ENCODE measurements at places on chromosomes 1 and 21. TPM values are rescaled to one million over a fixed set of nuclear protein-coding genes. Genes with fewer than 3 reads are reported as not detected.

The CFHR2 gene
- not detected for total RNA-seq

The CTSK gene
- 27.4 TPM for total RNA-seq

The SPOCD1 gene
- 15.3 TPM for total RNA-seq

The TMEM222 gene
- 32.5 TPM for total RNA-seq

The REG4 gene
- not detected for total RNA-seq

The AGBL4 gene
- total RNA-seq = not detected

The DVL1 gene
- total RNA-seq = 50.7 TPM

The AP4B1 gene
- total RNA-seq = 9.4 TPM

The SRGAP2B gene
- total RNA-seq = 19.6 TPM

The CELA3A gene
- total RNA-seq = 0.56 TPM

The HSPA6 gene
- not detected for total RNA-seq

The ETV3L gene
- total RNA-seq = not detected

The SLC45A3 gene
- 2.6 TPM for total RNA-seq

The CLEC20A gene
- total RNA-seq = not detected

The KLF17 gene
- total RNA-seq = not detected

The HSPG2 gene
- total RNA-seq = 42.2 TPM

The RAB42 gene
- total RNA-seq = 5.5 TPM

The LIPI gene
- not detected for total RNA-seq

The STIL gene
- 5.7 TPM for total RNA-seq

The FCRL6 gene
- not detected for total RNA-seq

The ABCA4 gene
- total RNA-seq = 0.52 TPM

The FYB2 gene
- total RNA-seq = not detected

The LGALS8 gene
- 71.9 TPM for total RNA-seq

The ALG6 gene
- 11.1 TPM for total RNA-seq

The LYSMD1 gene
- total RNA-seq = 11.7 TPM

The VCAM1 gene
- total RNA-seq = 15.0 TPM

The SLC6A17 gene
- total RNA-seq = 0.13 TPM

The NKAIN1 gene
- not detected for total RNA-seq

The IL10 gene
- not detected for total RNA-seq

The NFIA gene
- total RNA-seq = 18.7 TPM

The SLC44A3 gene
- total RNA-seq = not detected

The CD53 gene
- not detected for total RNA-seq

The CFHR5 gene
- total RNA-seq = not detected

The CFAP74 gene
- total RNA-seq = not detected

The C1QA gene
- not detected for total RNA-seq

The RBP7 gene
- total RNA-seq = not detected

The CD84 gene
- not detected for total RNA-seq

The SEMA6C gene
- 1.7 TPM for total RNA-seq

The IL24 gene
- 0.13 TPM for total RNA-seq

The FOXD3 gene
- total RNA-seq = not detected

The GJA5 gene
- 0.26 TPM for total RNA-seq

The PIGC gene
- total RNA-seq = 21.6 TPM

The TRIM46 gene
- total RNA-seq = 6.4 TPM

The TFF2 gene
- not detected for total RNA-seq

The ACTA1 gene
- 0.13 TPM for total RNA-seq

The LYPD8 gene
- total RNA-seq = not detected

The PHF13 gene
- 12.4 TPM for total RNA-seq

The UBE2U gene
- not detected for total RNA-seq

The OR2L2 gene
- not detected for total RNA-seq
